ENCODE measurements at places on chromosomes 11 and 22.

DNA sequence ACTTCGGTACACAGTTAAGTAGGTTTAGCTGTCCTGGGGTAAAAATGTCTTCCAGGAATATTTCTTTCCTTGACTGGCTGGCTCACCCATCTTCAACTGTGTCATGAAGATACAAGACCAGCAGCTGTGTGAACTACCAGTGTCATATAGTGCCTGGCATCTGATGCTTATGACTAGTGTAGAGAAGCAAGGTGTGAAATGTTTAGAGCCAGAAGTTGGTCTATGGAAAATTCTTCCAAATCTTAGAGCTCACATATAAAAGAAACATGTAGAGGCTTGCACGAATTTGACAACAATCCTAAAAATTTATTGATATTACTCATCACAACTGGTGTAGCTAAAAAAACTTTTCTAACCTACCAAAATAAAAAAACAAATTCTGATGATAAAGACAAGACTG, 54.4 kb downstream of the ARL14EP start:
- no peak for DNase-seq

- DNase-seq = peak; percentile 97
Measured at GRCh38 chr11:46920755-46921154, 2.4 kb upstream of the LRP4 start.

DNA sequence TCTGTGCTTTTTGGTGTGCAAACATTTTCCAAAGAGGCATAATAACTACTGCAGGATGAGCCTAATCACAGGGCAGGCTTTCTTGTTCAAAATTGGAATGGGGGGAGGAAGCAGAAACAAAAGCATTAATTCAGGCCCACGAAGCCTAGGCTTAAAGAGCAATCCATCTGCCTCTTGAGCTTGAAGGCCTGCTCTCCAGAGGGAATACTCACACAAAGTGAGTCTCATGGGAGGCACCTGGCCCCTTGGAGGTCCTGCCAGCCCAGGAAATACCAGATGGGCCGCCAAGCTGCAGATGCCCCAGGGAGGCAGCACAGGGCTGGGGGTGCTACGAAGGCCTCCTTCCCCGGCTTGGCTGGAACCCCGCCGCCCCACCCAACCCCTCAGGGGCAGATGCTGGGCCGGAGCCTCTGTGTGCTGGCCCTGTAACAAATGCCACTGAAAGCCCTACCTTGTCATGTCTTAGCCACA, 39.3 kb upstream of the COMT start:
- DNase-seq = no peak

GRCh38 chr11:62602141-62603071, 741 bp upstream of the MTA2 start:
- no peak for DNase-seq

DNA sequence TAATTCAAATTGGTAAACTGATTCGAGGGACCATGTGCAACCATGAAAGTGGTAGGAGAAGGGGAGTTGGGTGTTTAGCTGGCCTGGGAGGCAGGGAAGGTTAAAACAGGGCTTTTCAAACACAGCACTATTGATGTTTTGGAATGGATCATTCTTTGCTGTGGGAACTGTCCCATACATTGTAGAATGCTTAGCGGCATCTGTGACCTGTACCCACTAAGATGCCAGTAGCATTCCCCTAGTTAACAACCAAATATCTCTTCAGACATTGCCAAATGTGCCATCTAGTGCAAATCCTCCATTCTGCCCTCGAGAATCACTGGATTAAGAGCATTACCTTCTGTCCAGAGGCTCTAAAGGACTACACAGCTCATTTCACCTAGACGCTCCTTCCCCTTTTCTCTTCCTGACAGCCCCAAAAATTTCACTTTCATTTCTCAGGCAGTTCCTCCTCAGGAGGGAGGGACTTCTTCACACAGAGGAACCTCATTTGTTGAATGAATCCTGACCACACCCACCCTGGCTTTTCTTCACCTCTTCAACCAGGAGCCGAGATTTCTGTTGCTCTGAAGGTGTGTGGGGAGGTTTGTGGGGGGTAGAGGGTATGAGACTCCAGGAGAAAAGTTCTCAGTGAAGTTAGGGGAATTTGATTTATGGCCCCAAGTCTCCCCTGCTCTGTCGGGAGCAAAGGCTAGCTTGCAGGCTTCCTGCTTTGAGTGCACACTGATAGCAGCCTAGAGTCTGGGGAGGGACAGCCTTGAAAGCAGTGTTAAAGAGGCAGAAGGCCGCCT, at the start of gene TRIM34:
Gene TRIM34, plus strand, starts transcription at position 513 of the 791 bp plus-strand sequence. CDS start 7,331 bp downstream, outside the sequence.
- DNase-seq = no peak

DNA sequence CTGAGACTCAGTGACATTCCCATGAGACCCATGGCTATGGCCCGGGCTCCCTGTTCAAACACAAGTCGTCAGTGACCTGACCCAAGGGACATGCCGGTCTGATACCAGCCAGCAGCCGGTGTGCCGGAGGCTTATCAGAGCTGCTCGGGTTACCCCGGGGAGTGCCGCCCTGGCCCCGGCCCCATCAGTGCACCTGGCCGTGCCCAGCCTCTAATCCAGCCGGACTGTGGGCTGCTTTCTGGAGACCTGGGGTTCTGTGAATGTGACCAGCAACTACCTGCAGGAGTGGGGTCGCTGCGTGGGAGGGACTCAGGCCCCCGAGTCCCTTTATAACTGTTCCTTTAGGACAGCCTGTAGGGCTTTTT, 52.7 kb downstream of the LINC01488 start:
- DNase-seq = no peak

DNA sequence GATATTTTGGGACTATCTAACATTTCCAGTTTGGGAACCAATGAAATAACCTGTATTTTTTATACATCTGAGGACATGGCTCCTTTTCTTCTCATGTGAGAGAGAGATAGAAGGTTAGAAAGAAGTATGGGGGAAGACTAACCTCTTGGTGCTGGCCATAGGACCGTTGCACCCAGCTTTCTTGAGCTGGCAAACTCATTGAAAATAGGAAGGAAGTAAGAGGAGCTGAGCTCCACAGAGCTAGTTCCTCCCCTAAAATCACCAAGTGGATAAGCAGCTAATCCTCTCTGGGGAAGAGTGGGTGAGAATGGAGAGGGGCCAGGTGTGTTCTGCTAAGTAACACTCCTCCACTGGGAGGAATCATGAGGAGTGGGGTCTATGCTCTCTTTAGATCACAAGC, 387.4 kb upstream of the CADM1 start:
- no peak for DNase-seq

DNA sequence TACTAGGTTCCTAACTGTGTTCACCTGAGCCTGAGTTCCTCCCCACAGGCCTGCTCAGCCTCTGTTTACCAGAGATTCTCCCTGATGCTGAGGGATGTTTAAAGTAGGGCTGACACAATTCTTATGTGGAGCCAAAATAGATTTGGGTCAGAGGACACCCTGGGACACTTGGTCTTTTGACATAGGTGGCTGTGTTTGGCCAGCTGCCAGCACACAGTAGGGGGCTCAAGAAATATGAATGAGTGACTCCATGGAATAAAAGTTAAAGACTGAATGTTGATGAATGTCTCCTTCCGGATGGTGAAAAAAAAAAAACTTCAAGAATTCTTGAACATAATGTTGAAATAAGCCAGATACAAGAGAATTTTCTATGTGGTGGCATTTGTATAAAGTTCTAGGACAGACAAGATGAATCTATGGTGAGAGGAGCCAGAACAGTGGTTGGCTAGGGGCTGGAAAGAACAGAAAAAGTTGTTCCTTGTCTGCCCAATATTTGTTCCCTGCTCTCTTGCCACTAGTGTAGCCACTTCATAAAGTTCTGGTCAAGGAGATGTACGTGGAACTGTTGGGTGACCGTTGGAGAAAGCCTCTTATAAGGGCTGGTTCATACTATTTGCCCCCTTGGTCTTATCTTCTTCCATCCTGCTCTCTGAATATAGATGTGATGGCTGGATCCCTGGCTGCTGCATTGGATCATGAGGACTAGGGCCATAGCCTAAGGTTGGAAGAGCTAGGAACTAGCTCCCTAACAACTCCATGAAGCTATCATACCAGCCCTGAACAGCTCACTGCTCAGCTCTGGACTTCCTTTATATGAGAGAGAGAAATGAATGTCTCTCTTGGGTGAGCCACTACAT, 40.3 kb upstream of the SMTN start:
- no peak for DNase-seq

DNA sequence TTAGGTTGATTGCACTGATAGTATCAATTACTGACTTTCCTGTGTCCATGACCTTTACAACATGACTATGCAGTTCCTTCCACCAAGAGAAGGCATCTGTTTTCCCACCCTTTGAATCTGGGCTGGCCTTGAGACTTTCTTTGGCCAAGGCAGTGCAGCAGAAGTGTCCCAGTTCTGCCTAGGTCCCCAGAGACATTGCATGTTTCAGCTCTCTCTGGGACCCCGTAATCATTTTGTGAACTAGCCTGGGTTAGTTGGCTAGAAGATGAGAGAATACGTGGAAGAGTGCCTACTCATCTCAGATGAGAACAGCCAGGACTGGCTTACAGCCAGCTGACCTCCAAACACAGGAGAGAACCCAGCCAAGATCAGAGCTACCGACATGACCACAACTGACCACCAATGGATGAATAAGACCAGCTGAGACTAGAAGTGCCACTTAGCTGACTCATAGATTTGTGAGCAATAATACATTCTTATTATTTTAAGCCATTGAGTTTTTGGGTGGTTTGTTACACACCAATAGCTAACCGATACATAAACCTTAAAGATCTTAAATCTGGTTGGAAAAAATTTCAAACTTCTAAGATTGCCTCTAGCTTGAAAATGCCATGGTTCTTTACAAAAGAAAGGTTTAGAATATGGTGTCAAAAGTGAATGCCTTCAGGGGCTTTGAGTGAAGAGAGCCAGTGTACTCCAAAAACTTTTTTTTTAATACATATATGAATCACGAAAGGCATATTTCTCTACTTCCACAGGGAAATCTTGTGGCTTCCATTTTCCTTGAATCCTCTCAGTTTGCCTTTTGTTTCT, 145.2 kb downstream of the FBXO7 start:
- DNase-seq = no peak

- peak; percentile 79 for DNase-seq
Measured at GRCh38 chr11:122784325-122784955, 53.9 kb upstream of the CRTAM start.

DNA sequence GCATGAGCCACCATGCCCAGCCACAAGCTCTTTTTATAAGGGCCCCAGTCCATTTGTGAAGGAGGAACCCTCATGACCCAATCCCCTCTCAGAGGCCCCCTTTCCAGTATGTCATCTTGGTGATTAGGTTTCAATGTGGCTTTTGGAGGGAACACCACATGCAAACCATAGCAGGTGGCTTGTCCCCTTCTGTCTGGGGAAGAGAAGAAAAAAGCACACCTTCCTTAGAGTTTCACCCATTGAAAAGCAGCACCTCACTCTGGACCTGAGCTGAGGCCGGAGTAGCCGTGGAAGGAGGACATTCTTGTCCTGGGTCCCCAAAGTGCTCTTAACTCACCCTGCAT, 25.4 kb downstream of the NEAT1 start:
- DNase-seq = no peak

DNA sequence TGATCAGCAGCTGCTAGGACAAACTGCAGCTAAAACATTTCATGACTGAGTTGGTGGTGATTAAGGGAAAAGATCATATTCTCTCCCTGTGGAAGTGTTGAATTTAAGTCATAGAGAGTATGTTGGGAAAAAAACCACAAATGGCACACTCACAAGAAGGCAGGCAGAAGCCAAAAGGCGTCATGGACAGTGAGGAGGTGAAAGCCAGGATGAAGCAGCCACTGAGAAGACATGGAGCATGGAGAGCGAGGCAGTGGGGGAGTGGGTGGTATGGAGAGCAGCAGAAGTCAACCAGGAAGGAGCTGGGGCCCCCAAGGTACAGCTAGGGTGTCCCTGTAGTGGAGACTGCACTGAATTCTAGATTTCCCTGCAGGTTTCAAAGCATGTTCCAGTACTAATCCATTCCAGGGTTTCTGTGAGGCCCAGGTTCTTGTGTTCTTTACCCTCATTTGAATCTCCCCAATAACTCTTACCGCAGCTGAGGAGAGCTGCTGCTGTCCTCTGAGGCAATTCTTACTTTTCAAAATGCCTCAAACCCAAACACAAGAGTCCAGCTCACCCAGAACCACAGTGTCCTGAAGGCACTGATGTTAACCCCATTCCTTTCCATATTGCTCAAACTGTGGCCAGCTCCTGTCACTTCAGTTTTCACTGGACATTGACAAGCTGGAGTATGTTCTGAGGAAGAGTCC, 191.8 kb upstream of the E2F8 start:
- DNase-seq = no peak

GRCh38 chr11:130456286-130456685, 7.8 kb downstream of the ADAMTS15 start:
- no peak for DNase-seq

GRCh38 chr22:49768951-49769690, 58.6 kb downstream of the BRD1 start:
- no peak for DNase-seq

DNA sequence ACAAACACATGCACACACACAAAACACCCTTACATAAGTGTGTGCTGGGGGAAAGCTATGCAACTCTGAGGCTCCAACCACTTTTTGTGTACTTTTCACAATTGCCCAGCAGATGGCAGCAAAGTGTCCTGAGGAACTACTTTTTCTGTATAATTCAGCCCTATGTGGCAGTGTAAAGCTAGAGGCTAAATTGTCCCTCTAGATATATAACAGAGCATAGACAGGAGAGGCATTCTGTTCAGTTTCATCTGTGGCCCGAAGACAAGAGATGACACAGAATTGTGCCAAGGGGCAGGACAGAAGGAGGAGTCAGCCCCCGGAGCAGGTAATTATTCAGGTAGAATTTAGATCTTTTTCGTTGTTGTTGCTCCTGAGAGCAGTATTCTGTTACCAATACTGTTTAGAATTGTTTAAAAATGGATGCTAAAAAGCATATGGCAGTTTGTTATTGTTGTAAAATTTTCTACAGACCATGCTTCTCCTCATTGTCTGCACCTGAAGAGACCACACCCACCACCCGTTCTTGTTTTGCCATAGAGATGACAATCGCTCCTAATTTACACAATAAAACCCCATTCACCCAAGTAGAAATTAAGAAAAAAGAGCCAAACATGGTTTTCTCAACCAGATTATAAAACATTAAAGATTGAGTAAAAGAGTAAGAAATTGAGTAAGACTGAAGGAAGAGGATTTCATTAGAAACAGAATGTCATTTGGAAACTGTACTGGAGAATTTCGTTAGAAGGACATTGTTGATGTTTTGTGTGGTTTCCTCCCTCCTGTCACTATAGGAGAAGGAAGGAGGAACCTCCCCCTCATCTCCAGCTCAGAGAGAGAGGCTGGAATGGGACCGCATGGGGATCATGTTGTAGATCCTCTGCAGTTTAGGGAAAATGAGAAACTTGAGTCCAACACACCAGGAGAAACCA, 14.5 kb upstream of the MS4A7 start:
- DNase-seq = peak; percentile 2

GRCh38 chr11:17581732-17582053, 34.6 kb downstream of the OTOG start:
- DNase-seq = no peak

- no peak for DNase-seq
Measured at GRCh38 chr11:64878223-64878493, 263 bp downstream of the EHD1 start.

All from BJ (cell line).